Myocyte (in vitro differentiated cells): ENCODE measurements at places on chromosomes 16 and 17.

DNA sequence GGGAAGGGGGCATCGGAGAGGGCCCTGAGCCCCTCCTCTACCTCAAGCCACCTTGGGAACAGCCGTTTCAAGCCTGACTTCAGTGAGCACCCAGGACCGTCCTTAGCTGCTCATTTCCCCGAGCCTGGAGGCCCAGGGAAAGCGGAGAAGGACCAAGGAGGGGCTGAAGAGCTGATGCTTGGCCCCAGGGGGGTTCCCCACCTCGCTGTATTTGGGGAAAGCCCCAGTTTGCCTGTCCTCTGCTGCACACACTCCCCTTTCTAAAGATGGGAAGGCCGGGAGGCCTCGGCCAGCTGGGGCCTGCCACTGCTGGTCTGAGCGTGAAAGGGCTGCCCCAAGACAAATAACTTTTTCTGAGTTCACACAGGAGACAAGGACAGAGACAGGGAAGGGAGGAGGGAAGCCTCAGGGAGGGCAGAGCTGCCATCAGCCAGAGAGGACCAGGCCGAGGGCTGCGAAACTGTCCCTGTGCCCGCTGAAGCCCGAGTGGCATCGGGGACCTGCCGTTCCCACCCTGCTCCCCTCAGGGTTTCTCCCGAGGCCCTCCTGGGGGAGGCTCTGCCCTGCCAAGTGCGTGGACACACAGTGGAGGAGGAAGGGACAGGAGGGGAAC is 11.6 kb downstream of the ZACN start:
- DNase-seq: no peak

GRCh38 chr16:17724242-17724898 is 253.6 kb upstream of the XYLT1 start:
- no peak for DNase-seq

DNA sequence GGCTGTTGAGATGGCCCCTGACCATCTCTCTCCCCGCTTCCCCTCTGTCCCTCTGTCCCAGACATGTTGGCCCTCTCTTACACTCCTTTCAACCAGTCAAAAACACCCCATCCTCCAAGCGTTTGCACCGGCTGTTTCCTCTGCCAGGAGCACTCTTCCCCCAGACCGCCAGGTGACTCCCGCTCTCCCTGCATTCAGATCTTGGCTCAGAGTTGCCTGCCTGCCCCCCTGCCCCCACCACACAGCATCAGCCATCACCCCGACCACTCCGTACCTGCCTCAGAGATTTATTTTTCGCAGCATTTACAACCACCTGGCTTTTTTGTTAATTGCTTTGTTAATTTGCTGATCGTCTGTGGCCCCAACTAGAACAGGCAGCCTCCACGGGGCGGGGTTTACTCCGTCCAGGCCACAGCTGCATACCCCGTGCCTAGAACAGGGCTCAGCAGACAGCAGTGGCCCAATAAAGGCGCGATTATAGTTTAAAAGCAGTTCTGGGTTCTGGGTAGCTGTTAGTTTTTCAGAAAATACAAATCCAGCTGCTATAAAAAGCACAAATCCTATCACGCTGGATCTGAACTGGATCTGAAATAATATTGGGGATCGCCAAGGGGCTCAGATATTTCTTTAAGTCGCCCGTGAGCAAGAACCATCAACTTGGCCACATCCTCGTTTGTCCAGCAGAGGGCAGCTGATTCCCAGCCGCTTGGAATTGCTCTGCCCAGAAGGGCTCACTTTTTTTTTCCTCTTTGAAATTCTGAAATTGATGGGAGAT is 173.6 kb downstream of the IRF8 start:
- peak; percentile 66 for DNase-seq

- DNase-seq: peak; percentile 44
Measured at GRCh38 chr17:35448214-35448898, at the start of gene SLFN13. SLFN13 (minus strand) TSS chr17:35448766; CDS start chr17:35445680, 3,086 bp downstream.

- peak; percentile 56 for DNase-seq
Measured at GRCh38 chr17:2435862-2436261, 35.0 kb upstream of the MNT start.

DNA sequence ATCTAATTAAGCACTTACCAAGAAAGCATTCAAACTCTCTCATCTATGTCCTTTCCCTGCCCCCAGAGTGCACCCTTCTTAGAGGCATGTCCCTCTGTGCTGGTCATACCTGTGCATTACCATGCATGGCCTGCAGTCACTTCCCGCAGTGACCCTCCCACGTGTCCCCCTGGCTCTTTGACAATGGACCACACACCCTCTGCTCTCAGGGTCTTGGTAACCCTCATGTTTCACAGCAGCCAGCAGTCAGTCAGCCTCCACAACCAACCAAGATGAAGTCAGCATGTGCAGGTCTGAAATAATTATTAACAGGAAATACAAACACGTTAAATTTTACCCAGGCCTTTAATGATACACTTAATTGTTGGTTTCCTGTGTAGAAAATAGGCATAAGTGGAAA is 10.1 kb downstream of the KRT33A start:
- DNase-seq: no peak

DNA sequence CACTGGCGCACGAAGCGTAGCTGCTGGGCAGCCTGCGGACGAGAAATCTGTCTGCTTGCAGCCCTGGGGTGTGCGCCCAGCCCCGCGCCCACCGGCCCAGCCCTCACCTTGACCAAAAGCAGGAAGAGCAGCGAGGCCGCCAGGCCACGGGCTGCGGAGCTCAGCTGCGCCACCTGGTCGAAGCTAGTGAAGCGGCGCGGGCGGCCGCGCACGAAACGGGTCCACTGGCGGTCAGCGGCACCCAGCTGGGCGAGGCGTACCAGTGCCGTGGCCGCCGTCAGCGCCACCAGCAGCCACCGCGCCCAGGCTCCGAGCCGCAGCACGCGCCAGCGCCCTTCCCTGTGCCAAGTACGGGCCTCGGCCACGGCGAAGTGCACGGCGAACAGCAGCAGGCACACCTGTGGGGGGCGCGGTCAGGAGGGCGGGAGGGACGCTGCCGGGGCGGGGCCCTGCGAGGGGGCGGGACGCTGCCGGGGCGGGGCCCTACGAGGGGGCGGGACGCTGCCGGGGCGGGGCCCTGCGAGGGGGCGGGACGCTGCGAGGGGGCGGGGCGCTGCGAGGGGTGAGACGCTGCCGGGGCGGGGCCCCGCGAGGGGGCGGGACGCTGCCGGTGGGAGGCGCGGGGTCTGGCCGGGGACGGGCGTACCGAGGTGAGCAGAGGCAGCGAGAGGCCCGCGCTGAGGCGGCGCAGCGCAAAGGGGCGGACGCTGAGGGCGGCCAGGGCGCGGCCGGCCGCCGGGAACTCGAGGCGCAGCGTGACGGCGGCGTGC is 43.2 kb downstream of the TSC2 start:
- no peak for DNase-seq

DNA sequence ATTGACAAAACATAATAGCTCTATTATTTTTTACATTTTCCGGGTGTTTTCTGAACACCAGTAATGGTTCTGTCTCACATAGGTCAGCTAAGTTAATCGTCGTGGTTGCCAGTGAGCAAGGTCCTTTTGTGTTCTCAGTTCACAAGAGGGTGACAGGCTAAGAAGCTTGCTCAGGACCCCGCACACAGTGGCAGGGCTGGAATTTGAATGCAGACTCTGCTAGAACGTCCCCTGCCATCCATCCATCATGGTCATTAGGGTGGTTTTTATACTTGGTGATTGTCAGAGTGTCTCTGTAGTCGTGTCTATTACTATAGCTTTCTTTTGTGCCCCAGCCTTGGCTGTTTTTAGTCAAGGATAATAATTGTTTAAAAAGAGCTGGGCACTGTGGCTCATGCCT is 176.2 kb downstream of the SNX29 start:
- no peak for DNase-seq

GRCh38 chr17:68399638-68400403 is 57.5 kb downstream of the WIPI1 start:
- DNase-seq: no peak

GRCh38 chr16:8937803-8938202 is 25.9 kb downstream of the USP7 start:
- DNase-seq: peak; percentile 10

DNA sequence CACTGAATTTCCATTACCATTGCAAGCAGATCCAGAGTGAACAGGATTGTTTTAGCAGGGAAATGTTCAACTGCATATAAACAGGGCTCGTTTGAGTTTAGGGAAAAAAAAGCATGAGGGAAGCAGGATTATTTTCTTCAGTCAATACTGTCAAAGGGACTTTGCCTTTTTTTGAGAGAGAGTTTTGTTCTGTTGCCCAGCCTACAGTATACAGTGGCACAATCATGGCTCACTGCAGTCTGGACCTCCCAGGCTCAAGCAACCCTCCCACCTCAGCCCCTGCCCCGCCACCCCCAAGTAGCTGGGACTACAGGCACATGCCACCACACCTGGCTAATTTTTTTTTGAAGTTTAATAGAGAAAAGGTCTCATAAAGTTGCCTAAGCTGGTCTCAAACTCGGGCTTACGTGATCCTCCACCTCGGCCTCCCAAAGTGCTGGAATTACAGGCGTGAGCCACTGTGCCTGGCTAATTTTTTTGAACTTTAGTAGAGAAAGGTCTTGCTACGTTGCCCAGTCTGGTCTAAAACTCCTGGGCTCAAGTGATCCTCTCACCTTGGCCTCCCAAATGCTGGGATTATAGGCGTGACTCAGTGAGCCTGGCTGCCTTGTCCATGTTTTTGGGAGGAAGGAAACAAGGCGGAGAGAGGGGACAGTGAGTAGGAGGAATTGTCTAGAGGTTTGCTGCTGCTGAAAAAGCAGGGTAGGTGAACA is 14.8 kb downstream of the PKD1L3 start:
- no peak for DNase-seq

GRCh38 chr17:50087246-50087911 is 7.8 kb upstream of the PDK2 start:
- peak; percentile 69 for DNase-seq

DNA sequence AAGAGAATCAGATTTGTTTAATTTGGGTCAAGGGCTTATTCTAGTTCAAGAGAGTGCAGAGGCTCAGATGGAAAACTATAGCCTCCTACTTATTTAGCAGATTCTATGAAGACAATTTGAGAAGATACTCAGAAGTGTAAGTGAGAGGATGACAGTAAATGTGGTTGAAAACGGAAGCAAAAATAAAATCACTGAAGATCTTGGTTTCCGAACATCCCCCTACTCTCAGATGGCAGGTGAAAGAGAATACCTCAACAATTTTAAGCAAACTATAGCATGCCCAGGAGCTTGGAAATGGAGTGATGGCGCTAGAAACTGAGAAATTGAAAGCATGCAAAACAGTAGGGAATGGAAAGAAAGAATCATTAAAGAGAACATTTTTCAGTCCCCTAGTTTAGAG is 705.5 kb upstream of the CDH8 start:
- DNase-seq: no peak

- no peak for DNase-seq
Measured at GRCh38 chr16:77871932-77872331, 83.6 kb downstream of the VAT1L start.
